ENCODE measurements at places on chromosomes 5 and 9.

GRCh38 chr5:59521476-59521875 is 372.1 kb downstream of the PDE4D start:
- no peak for DNase-seq

DNA sequence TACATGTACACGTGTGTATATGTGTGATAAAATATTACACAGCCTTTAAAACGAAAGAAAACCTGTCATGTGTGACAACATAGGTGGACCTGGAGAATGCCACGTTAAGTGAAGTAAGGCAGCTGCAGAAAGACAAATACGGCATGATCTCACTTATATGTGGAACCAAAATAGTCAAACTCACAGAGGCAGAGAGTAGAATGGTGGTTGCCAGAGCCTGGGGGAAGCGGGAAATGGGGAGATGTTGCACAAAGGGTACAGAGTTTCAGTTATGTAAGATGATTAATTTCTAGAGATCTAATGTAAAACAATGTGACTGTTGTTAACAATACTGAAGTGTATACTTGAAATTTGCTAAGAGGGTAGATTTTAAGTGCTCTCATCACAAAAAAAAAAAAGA is 34.8 kb downstream of the ADAMTS12 start:
- DNase-seq: no peak

DNA sequence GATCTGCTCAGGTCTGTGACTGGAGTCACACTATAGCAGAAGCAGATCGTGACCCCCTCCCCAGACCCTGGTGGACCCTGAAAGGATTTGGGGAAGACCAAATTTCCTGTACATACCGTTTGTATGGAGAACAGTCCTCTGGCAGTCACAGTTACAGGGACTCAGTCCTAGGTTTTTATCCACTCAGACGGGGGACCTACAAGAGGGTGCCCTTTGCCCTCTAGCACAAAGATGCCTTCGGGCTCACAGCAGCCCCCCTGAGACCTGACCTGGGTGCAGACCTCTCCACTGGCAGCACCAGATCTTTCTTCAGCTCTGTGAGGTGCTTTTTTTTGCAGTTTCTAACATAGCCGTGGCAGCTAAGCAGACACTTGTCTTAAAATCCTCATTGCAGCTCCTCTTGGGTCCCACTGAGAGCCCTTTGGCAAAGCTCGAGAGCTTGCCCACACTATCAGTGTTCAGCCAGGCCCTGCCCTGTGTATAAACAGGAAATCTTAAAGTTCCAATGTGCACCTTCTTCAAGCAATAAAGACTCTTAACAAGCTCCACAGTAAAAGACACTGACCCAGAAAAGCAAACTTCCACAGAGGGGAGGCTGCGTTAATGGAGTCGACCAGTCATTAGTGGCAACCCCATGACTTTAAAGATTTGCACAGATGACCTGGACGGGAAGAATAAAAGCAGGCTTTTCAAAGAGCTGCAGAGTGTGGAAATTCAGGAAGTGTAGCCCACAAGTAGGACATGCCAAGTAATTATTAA is 71.8 kb upstream of the LHFPL2 start:
- DNase-seq: no peak

DNA sequence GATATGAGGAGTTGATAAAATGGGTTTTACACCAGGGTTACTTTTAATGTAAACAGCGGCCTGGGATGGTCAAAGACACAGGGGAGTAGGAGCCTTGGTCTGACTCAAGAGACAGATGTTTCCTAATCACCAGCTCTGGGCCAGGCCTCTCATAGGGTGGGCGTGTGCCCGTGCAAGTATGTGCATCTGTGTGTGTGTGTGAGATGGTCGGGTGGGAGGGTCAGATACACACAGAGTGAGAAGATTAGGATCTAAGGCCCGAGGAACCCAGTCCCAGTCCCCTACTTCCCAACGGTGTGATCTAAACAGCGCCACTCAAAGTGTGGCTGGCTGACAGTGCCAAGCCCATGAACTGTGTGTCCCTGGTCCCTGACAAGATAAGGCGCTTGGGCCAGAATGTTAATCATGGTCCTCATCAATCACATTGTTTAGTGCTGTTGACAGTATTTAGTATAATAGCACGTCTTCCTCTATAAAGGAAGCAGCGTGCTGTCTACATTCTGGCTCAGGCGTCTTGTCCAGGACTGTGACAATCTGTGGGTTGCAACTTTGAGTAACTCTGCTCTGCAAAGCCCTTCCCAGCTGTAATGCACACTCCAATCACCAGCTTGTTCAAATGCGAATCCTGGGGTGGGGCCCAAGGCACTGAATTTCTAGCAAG is 173.7 kb downstream of the DAB2IP start:
- DNase-seq: no peak

- DNase-seq: no peak
Observed at GRCh38 chr5:126647071-126647470, 46.3 kb downstream of the PHAX start.

GRCh38 chr5:34699155-34700077 is 43.3 kb downstream of the RAI14 start:
- no peak for DNase-seq

DNA sequence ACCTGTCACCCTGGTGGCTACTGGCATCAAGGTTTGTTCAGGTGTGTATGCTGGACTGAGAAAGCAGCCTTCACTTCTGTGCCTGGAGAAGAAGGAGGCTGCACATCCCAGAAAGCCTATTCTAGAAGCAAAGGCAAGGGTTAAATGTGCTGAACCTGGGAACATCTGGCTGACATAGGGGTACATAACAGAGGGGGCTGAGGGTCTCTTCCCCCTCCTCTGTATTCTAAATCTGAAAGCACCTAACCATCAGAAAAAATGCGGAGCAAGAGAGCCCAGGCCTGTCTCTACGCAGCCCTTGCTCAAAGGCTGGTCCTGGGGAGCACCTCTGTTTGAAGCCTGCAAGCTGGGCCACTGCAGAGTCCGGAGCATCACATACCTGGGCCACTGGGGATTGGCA is 53.2 kb upstream of the FSTL4 start:
- DNase-seq: no peak

DNA sequence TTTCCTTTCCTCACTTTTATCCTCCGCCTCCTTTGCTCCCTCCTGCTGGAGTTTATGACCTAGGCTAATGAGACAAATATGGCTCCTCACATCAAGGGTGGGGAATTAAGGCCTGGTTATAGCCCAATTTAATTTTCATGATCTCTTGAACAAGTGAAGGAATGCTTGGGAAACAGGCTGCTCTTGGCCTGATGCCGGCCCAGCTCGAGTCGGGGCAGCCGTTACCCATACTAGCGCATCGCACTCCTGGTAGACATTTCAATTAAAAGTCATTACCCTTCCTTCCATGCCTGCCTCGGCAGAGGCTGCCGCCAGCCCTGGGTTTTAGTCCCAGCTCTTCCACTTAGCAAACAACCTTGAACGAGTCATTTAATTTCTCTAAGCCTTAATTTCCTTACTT is 425.7 kb downstream of the TMEM38B start:
- DNase-seq: no peak

DNA sequence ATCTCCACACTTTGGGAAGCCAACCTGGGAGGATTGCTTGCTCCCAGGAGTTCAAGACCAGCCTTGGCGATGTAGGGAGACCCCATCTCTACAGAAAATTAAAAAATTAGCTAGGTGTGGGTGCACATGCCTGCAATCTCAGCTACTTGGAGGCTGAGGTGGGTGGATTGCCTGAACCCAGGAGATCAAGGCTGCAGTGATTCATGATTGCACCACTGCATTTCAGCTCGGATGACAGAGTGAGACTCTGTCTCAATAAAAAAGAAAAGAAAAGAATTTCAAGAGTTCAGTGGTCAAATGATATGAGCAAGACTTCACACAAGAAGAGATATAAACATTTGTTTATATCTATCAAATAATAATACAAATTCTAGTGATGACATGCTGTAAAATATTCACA is 23.0 kb upstream of the MTAP start:
- DNase-seq: no peak

DNA sequence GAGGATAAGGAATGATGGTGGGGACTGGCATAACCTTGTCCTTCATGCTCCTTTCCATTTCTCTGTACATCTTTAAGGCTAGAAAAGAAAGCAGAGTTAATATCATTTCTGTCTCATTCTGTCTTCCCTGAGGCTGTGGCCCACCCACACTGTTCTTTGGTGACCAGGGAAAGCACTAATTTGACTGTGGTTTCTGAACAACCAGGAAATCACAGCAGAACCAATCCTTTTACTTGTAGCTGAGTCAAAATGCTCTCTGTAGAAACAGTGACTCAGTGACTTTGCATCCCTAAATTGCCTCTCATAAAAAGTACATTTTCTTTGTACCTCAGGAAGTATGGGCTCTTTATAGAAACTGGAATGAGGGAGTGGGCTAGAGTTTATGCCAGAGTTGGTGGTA is 28.1 kb downstream of the IL33 start:
- no peak for DNase-seq

DNA sequence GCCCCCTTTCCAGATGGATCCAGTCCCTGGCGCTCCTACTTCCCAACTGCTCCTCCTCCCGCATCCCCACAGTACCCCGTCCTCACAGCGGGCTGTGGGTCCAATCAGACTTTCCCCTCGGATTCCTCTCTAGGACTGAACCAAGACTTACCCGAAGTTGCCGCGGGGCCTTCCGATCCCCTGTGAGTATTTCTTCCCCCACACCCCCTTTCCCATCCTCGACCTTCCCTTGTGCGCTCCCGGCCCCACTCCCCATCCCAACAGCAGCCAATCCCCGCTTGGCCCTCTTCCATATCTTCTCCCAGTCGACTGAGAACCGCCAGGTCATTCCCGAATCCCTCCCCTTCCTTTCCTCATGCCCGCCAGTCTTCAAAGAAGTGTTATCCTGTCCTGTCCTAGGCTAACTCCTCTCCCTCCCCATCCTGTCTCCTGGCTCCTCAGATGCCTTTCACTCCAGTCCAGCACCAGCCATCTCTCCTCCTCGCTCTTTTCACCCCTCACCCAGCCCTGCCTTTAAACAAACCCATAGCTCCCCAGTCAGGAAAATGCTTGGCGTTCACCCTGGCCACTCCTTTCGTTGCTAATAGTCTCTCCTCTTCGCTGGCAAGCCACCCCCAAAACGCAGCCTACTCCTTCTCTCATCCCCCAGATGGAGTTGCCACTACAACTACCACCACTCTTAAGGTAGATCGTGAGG is 646 bp downstream of the SWI5 start:
- no peak for DNase-seq

- DNase-seq: no peak
Observed at GRCh38 chr5:36662291-36662851, 56.0 kb downstream of the SLC1A3 start.

DNA sequence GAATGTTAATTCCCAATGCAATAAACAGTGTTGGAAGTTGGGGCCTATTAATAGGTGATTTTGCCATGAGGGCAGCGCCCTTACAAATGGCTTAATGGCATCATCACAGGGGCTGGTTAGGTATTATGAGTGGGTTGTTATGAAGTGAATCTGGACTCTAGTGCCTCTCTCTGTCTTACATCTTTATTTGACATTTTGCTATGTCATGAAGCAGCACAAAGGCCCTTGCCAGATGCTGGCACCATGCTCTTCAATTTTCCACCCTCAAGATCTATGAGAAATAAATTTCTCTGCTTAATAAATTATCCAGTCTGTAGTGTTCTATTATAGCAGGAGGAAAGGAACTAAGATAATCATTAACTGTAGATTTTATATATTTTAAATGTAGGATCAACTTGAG is 1098.7 kb upstream of the NUDT12 start:
- no peak for DNase-seq

GRCh38 chr9:84969084-84969483 is 299.6 kb downstream of the NTRK2 start:
- DNase-seq: no peak

DNA sequence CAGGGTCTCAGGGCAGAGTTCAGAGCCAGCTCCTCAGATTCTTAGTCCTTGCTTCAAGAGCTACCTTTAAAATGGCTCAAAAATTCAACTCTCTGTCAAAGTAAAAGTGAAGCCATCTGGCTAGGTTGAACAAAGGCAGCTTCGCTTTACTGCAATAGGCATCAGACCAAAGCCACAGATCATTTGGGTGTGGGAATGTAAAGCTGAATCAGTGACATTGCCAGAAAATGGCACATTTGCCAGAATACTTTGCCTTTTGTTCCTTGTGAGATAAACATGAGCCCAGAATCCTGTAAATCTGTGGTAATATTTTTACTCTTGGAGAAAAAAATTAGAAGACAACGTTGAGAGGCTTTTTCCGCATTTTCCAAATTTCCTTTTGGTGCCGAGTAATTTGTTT is 210.5 kb downstream of the PALM2AKAP2 start:
- DNase-seq: no peak

DNA sequence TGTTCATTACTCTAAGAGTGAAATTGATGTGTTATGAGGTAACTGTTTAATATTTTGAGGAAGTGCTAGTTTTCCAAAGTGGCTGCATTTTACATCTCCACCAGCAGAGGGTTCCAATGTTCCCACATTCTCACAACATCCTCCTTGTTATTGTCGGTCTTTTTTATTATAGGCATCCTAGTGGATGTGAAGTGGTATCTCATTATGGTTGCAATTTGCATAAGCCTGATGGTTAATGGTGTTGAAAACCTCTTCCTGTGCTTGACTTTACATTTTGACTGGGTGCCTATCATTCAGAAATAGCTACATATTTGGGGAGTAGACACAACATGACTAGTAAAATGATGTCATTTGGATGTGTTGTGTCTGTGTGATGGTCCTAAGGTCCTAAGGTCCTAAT is 143.6 kb downstream of the MRPS30 start:
- DNase-seq: no peak

- no peak for DNase-seq
Observed at GRCh38 chr9:90645721-90646120, 3.1 kb upstream of the DIRAS2 start.

GRCh38 chr9:117714282-117714681 is 10.1 kb downstream of the TLR4 start:
- DNase-seq: no peak

DNA sequence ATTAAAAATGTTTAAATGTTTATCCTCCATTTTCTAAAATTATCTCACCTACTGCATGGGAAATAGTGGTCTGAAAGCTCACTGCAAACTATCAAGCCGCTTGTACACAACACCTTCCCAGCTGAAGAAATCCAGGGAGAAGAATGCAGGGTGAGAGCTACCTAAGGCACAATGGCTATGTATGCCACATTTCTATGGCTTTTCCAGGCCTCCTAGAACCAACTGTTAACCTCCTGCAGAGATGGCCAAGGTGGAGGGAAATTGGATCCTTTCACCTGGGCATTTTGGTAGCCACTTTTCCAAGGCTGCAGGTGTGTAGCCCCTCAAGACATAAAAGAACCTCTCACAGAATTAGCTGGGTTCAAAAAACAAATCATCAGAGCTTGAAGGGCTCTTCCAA is 286.4 kb downstream of the EBF1 start:
- no peak for DNase-seq

DNA sequence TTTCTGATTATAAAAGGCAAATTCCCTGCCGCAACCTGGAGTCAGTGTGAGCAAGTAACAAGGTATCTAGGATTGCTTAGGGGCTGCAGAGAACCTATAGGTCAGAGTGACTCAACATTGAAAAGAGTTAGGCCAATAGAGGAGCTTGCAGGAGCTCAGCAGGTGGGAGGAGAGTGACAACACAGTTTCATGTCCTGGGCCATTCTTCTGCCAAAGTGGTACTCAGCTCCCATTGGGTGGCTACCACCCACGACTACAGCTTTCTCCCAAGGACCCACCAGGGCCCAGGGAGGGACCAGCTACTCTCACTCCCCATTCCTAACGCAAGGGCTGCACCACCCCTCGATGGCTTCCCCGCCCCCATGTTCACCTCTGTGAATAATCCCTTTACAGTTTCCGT is 86.7 kb upstream of the SPATA31C2 start:
- DNase-seq: no peak

Measured in stimulated activated CD4-positive, alpha-beta T cell treated with anti-CD3 and anti-CD28 coated beads, Interleukin-4, amount 100 ng/mL, for 4 hours (primary cell).